ENCODE measurements at places on chromosomes 1 and 21.

DNA sequence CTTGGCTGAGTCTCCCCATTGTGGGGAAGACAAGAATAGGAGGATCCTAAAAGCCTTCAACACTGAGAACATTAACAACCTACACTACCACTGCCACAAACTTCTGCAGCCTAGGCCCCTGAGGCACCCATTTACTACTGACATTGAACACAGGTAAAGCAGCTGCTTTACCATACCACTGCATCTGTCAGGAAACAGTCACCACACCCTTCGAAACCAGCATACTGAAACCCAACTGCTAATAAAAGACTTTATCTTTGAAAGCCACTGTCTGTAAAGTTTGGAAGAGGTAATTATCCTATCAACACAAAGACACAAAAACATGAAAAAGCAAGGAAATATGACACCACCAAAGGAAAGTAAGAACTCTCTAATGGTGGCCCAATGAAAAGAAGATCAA, 7.4 kb downstream of the IFNAR1 start:
- DNase-seq: no peak

- no peak for DNase-seq
These were observed 113.8 kb downstream of the RHOU start for GRCh38 chr1:228849011-228849541.

GRCh38 chr1:160580221-160580812, 1.0 kb upstream of the CD84 start:
- DNase-seq: no peak

GRCh38 chr1:40820251-40820797, 36.7 kb downstream of the KCNQ4 start:
- DNase-seq: no peak

DNA sequence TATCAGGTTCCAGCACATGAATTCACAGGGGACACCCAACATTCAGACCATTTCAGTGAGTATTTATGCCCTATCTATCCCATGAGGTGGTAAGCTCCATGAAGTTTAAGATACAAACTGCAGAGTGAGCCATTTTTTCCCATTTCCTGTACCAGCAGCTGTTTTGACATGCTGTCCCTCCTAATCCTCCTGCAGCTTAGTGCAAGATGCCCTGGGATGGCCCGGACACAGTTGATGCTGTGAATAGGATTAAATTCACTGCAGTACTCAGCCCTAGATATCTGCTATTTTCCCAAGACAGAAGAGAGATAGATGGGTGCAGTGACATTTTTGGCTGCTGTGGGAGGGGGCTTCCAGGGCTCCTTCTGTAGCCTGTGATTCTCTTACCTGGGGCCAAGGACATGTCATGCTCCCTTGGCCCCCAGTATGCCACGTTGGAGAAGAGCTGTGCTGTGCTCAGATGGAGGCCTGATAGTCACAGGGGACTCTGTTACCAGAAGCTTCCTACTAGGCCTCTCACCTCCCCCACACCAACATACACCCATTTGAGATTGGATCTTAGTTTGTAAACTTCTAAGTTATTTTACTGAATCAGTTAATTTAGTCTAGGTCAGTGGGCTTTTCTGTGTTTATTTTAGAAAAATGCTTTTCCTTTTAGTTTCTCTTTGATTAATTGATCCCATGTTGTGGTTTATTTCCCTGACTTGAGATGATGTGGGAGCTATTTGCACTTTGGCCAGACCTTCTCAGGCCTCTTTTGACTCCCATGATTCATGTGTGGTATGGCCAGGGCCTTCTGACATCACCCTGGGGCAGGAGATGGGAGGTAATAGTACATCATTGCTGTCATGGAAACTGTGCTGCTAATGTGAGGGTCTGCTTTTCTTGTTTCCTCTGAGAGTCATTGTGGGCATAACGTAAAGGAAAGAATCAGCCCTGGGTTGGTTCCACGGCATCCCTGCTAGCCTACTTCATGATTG, 92.6 kb downstream of the ST3GAL3 start:
- no peak for DNase-seq

DNA sequence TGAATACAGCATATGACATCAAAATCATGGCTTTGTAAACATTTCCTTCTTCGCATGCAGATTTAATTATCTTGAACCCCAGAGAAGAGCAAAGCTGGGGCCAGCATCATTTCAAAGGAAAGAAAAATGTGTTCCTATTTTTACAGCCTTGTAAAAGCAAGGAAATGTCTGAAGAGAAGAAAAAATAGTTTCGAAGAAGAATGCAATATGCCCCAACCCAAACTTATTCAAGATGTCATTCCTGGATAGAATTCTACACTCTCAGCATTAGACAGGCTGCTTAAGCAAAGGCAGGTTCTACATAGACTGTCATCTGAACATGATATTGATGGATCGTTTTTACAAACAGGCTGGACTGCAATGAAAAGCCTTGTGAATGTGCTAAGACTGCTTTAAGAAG, 900.8 kb downstream of the TTLL7 start:
- no peak for DNase-seq

DNA sequence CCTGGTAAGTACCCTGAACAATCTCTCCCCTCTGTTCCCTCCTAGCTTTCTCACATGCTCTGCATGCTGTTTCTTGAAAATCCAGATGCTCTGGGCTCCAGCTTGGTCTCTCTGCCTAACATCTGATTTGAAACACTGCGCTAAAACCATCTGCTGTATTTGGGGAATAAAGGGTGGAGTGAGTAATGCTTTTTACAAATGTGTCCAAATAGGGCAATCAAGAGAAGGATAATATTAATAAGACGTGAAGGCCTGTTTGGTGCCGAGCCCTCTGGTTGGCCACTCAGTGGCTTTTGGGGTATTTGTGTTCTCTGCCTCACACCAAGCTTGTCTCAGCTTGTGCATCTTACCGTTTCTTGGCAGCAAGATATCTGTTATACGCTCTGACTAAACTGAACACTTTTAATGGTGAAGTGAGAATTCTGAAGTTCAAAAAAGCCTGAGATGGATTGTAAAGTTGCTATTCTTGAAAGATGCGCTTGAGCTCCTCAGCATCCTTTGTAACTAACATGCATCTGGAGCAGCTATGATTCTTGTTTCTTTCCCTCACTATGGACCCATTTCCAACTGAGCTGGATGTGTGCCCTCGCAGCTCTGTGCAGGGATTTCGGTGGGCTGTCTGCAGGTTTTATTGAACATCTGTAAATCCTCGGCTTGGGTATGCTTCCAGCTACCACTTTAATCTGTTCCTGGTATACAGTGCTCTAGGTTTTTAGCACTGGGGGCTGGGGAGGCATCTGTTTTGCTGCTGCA, 269.4 kb downstream of the RWDD3 start:
- no peak for DNase-seq

DNA sequence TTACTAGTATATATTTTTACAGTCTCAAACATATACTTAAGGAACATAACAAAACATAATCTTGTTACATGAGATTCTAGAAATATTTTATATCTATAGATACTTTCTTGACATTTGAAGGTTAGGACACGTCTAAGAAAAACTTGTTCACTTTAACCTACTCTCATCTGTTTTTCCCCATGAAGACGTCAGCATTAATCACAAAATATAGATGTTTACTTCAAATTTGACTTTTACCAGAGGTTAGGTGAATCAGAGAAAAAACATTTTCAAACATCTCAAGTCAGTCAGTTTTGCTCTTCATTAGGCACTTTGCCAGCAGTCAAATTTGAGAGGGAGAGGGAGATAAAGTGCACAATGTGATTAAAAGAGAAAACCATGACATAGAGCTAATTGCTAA, 47.7 kb downstream of the BRINP3 start:
- DNase-seq: no peak

DNA sequence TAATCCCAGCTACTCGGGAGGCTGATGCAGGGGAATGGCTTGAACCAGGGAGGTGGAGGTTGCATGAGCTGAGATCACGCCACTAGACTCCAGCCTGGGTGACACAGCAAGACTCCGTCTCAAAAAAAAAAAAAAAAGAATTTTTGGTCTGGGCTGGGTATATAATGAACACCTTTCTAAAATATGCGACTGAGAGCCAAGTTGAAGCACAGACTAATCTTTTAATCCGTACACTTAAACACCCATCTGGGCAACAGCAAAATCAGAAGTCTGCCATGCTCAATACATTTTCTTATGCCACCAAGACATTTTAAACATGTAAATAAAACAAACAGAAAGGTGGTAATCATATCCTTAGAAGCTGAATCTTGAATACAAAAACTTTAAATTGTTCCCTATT, 31.6 kb upstream of the ABCB10 start:
- no peak for DNase-seq

DNA sequence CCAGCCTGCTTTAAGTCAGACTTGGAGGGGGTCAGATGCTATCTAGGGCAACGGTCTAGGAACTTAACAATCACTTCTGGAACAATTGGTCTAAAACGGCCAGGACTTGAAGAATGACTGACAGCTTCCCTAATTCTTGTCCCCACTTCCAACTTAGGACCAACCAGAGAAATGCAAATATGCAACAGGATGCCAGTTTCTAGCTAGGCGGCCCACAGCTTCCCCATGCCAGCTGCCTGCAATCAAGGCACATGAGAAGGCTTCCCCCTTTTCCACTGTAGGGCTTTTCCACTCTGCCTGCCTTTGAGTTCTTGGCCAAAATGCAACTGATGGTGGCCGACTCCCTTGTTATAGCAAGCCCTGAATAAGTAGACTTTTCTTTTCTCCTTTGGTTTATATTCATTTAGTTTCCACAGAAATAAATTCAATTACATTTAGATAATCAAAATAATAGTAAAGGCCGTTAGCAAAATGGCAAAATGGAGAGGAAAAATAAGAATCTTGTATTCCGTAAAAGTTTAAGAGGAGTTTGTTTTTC, 80.9 kb downstream of the BACH1 start:
- no peak for DNase-seq

- DNase-seq: no peak
These were observed 10.5 kb downstream of the ATP5IF1 start for GRCh38 chr1:28246427-28246832.
